Psoas muscle (tissue), 8 donors: ENCODE measurements at places on chromosomes 16 and 17. TPM values are rescaled to one million over a fixed set of nuclear protein-coding genes. Genes with fewer than 3 reads are reported as not detected.

- DNase-seq: no peak
Observed at GRCh38 chr17:73610331-73610911, 33.8 kb downstream of the SDK2 start.

- DNase-seq: no peak
Observed at GRCh38 chr17:7369825-7370224, 11.1 kb upstream of the TNK1 start.

DNA sequence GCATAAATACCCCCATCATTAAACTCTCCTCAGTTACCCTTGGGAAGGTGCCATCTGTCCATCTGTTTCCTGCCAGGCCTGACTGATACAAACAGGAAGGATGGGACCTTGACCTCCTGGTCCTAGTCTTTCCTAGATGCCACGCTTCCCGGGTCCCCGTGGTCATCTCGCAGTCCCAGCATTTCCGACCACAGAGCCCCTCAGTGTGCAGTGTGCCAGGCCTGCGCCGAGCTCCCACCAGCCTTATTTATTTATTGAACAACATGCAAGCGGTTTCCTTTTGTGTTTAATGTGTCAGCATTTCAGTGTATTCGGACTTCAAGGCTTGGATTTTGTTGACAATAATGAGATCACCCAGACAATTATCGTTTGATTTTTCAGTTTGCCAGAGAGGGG is 45.6 kb upstream of the NKD1 start:
- no peak for DNase-seq

GRCh38 chr16:78098087-78098486 is 1.4 kb upstream of the WWOX start:
- no peak for DNase-seq

The PRM1 gene
- not detected for total RNA-seq

The CCDC43 gene
- 52.6 TPM for total RNA-seq

The ELMO3 gene
- total RNA-seq: 0.26 TPM
